ENCODE measurements at places on chromosomes 16 and 17. TPM values are rescaled to one million over a fixed set of nuclear protein-coding genes. Genes with fewer than 3 reads are reported as not detected.
A peak's percentile ranks its signal among the peaks of the same experiment; 100 is the strongest.

Gene ZSCAN10
- not detected for total RNA-seq

- peaks cover 63% of the 10 kb centered on the region for H3K4me1 ChIP-seq
- DNase-seq, result no peak
- no peaks in the 10 kb centered on the region for H3K36me3 ChIP-seq
- no peaks in the 10 kb centered on the region for H3K27me3 ChIP-seq
Measured at GRCh38 chr17:60602385-60602742, 2.4 kb downstream of the PPM1D start.

GRCh38 chr16:8548166-8548565 is 42.1 kb downstream of the TMEM114 start:
- H3K36me3 ChIP-seq, result no peaks in the 10 kb centered on the region
- no peaks in the 10 kb centered on the region for H3K4me1 ChIP-seq
- no peak overlapping the region for H3K4me3 ChIP-seq
- DNase-seq, result no peak
- H3K27me3 ChIP-seq, result no peaks in the 10 kb centered on the region
- no peak overlapping the region for H3K27ac ChIP-seq

- H3K4me3 ChIP-seq, result no peak overlapping the region
- H3K27me3 ChIP-seq, result no peaks in the 10 kb centered on the region
- DNase-seq, result no peak
- H3K4me1 ChIP-seq, result no peaks in the 10 kb centered on the region
- no peak overlapping the region for H3K27ac ChIP-seq
Measured at GRCh38 chr16:54952195-54952594, 21.5 kb downstream of the IRX5 start.

GRCh38 chr17:30104575-30105339 is 11.9 kb upstream of the NSRP1 start:
- DNase-seq, result peak; percentile 93
- H3K4me3 ChIP-seq, result peak overlapping the region; percentile 44
- peaks cover 6% of the 10 kb centered on the region for H3K4me1 ChIP-seq
- peak overlapping the region; percentile 16 for H3K27ac ChIP-seq
- no peaks in the 10 kb centered on the region for H3K27me3 ChIP-seq
- no peaks in the 10 kb centered on the region for H3K36me3 ChIP-seq

DNA sequence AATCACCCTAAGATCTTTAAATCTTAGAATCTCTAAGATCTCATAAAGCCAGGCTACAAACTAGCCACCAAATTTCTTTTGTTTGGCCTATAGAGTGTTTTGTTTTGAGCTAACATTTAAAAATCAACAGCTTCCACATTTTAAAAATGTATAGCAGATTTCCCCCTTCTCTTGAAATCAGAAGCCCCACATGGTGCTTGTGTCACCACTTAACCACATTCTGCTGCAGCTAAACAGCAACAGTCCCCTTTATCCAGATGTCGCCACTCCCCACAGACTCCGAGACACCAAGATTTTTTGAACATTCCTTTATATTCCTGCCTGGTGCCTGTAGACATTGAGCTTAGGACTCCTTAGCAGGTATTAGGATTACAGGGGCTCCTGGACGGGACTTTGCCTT is 16.0 kb downstream of the GUCY2D start:
- no peak overlapping the region for H3K4me3 ChIP-seq
- H3K27ac ChIP-seq, result no peak overlapping the region
- H3K36me3 ChIP-seq, result no peaks in the 10 kb centered on the region

Data from esophagus muscularis mucosa (tissue), 4 donors.